Activated T-helper 2 cell treated with anti-CD3 and anti-CD28 coated beads, Interferon-gamma antibody, Interleukin-2, Interleukin-4, amounts not matched to agents 10 μg/mL and 5 μg/mL and 100 μg/mL, durations not matched to agents 14 hours and 24 hours and 36 hours (primary cell): ENCODE measurements at places on chromosomes 16 and 17. TPM values are rescaled to one million over a fixed set of nuclear protein-coding genes. Genes with fewer than 3 reads are reported as not detected.

- no peaks in the 10 kb centered on the region for H3K36me3 ChIP-seq
- DNase-seq = no peak
- H3K27ac ChIP-seq = no peak overlapping the region
- no peak overlapping the region for H3K4me3 ChIP-seq
- H3K27me3 ChIP-seq = no peaks in the 10 kb centered on the region
Observed at GRCh38 chr16:86229866-86230656, 280.3 kb upstream of the FOXF1 start.

Gene SEZ6L2
- 0.11 and 0.55 TPM in 2 replicates for total RNA-seq

DNA sequence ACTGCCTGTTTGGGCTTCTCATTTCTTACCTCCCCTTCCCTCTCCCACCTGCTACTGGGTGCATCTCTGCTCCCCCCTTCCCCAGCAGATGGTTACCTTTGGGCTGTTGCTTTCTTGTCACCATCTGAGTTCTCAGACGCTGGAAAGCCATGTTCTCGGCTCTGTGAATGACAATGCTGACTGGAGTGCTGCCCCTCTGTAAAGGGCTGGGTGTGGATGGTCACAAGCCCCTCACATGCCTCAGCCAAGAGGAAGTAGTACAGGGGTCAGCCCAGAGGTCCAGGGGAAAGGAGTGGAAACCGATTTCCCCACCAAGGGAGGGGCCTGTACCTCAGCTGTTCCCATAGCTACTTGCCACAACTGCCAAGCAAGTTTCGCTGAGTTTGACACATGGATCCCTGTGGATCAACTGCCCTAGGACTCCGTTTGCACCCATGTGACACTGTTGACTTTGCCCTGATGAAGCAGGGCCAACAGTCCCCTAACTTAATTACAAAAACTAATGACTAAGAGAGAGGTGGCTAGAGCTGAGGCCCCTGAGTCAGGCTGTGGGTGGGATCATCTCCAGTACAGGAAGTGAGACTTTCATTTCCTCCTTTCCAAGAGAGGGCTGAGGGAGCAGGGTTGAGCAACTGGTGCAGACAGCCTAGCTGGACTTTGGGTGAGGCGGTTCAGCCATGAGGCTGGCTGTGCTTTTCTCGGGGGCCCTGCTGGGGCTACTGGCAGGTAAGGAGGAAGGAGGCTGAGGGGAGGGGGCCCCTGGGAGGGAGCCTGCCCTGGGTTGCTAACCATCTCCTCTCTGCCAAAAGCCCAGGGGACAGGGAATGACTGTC is at the start of gene CD68:
CD68 (plus strand) TSS at position 638 of the 833 bp plus-strand sequence; CDS start at position 678, 40 bp downstream.
- peaks cover 75% of the 10 kb centered on the region for H3K4me1 ChIP-seq
- DNase-seq = peak; percentile 47
- H3K36me3 ChIP-seq = peaks cover 86% of the 10 kb centered on the region
- peak within 1 kb of the TSS; percentile 89 for H3K27ac ChIP-seq
- H3K27me3 ChIP-seq = no peaks in the 10 kb centered on the region
- H3K4me3 ChIP-seq = peak within 1 kb of the TSS; percentile 64

Gene NXN
- total RNA-seq = 0.43 and 0.48 TPM in 2 replicates

DNA sequence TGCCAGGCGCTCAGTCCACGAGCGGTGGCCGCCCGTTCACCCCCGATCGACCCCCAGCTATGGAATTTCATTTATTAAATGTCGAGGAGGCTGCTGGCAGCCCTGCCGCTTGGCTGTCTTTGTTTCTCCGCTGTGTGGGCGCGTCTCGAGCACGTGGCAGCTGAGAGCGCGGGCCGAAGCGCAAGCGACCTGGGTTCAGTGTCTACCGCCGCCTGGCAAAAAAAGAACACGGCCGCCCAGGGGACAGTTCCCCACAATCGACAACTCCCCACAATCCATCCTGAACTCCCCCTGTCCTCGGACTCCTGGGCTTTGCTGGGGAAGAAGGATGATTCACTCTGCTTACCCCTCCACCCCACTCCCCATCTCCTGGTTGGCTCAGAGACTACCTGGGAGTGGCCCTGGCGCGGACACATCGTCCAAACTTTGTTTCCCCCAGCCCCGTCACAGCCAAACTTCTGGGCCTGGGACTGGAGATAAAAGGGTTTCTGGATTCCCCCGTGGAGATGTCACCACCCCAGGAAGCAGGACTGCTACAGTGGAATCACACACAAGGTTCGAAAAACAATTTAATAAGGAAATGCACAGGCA is 1.7 kb upstream of the ANKRD13B start:
- peak overlapping the region; percentile 87 for H3K4me3 ChIP-seq
- peak overlapping the region; percentile 80 for H3K27ac ChIP-seq
- H3K36me3 ChIP-seq = no peaks in the 10 kb centered on the region
- DNase-seq = no peak

DNA sequence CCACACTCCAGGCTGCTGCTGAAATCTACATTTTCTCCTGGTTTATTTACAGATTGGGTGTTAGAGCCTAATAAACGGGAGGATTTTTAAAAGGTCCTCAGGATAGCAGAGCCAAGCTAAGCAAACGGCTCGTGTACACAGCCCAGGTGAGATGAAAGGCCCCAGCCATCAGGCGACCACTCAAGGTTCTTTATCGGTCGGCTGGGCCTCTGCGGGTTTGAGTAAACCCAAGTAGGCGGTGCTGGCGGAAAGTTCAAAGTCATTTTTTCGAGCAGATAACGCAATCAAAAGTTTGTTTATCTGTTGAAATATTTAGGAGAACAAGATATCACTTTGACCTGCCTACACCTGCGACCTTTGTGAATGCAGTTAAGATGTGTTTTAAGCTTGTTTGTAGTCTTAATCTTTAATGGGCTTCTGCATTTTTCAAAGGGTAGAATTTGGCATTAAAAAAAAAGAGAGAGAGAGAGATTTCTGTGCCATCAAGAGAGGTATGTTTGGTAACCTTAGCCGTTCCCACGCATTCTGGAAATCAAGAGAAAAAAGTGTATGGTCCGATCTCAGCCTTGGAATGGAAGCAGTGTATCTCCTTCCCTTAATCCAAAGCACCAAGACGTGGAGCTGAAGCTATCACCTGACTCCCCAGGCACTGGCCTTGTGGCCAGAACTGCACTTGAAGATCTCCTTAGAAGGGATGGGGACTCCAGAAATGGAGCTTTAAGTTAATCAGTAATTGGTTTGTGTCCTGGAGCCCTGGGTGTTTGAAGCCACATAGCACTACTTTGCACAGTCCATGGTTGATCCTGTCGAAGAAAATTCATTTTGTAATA is 301.7 kb upstream of the IRX5 start:
- DNase-seq = no peak
- H3K27ac ChIP-seq = no peak overlapping the region
- no peaks in the 10 kb centered on the region for H3K36me3 ChIP-seq
- H3K4me3 ChIP-seq = no peak overlapping the region

DNA sequence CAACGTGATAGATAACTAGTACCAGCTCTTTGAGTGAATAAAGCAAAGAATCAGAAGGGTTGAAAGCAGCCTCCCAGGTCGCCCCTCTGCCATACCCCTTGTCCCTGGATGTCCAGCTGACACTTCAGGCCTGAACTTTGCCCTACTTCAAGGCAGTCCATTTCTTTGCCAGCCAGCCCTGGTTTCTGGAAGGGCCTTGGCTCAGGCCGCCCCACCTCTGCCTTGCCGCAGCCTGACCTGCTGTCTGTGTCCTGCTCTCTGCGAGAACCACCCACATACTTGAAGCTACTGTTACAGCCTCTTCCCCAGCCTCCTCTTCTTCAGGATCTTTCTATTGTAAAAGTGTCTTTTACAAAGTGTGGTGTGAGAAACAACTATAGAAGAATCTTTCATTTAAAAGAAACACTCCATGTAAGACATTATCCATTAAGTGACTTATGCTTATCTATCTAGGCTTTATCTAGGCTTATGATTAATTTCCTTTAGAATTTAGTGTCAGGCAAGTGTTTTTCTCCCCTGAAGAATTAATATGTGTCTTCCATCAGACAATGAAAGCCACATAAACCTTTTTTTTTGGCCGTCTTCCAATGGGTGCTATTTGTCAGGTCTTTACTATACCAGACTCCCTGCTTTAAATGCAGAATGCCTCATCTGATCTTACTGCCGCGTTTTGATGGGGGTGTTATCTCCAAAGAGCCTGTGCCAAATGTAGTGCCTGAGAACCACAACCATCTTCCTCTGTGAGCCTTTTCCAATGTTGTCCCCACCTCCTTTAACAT is 133.9 kb downstream of the SOCS1 start:
- H3K27ac ChIP-seq = peak overlapping the region; percentile 70
- H3K4me1 ChIP-seq = peaks cover 49% of the 10 kb centered on the region
- DNase-seq = no peak

GRCh38 chr17:8740486-8740885 is 4.2 kb downstream of the CCDC42 start:
- H3K27me3 ChIP-seq = peaks cover 12% of the 10 kb centered on the region
- H3K4me1 ChIP-seq = peaks cover 13% of the 10 kb centered on the region
- peak overlapping the region; percentile 60 for H3K4me3 ChIP-seq
- no peaks in the 10 kb centered on the region for H3K36me3 ChIP-seq

GRCh38 chr17:16456742-16457316 is 35.2 kb downstream of the LRRC75A start:
- H3K36me3 ChIP-seq = peaks cover 22% of the 10 kb centered on the region
- no peaks in the 10 kb centered on the region for H3K27me3 ChIP-seq
- H3K4me1 ChIP-seq = no peaks in the 10 kb centered on the region
- H3K4me3 ChIP-seq = no peak overlapping the region

DNA sequence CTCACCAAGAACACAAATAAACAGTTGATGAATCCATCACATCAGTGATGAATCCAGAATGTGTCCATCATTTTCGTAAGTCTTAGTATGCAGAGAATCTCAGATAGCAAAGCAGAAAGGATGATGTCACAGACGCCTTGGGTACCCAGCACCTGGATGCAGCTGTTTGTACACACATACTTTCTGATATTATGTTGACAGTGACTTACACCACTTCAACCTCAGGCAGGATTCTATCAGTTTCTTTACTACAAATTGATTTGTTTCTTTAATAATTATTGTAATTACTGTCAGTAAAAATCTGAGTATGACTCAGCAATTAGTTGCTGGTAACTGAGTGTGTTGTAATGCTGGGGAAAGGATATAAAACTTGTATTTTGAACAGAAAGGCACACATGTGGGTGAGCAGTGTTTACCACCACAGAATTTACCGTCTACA is 159.8 kb downstream of the RPTOR start:
- DNase-seq = no peak
- H3K36me3 ChIP-seq = peaks cover 61% of the 10 kb centered on the region
- no peaks in the 10 kb centered on the region for H3K27me3 ChIP-seq
- no peak overlapping the region for H3K27ac ChIP-seq
- H3K4me1 ChIP-seq = peaks cover 54% of the 10 kb centered on the region
- H3K4me3 ChIP-seq = no peak overlapping the region

Gene SPNS3
- total RNA-seq = 2.8 and 3.3 TPM in 2 replicates

GRCh38 chr17:65901394-65901793 is 290.5 kb downstream of the CEP112 start:
- H3K36me3 ChIP-seq = no peaks in the 10 kb centered on the region
- H3K4me3 ChIP-seq = no peak overlapping the region

Gene FSCN2
- total RNA-seq = 1.1 TPM in 2 replicates

Gene SECTM1
- total RNA-seq = 2.7 and 3.7 TPM in 2 replicates

Gene ARHGDIG
- total RNA-seq = 0.82 TPM in 1 of 2 replicates, not detected in the other

Gene USP43
- total RNA-seq = 0.07 and 0.09 TPM in 2 replicates

GRCh38 chr16:22008215-22009059 is 526 bp downstream of the MOSMO start:
- peaks cover 34% of the 10 kb centered on the region for H3K4me1 ChIP-seq
- peak overlapping the region; percentile 89 for H3K4me3 ChIP-seq
- peak overlapping the region; percentile 53 for H3K27ac ChIP-seq
- DNase-seq = no peak

GRCh38 chr17:29151567-29151966 is 28.6 kb downstream of the MYO18A start:
- no peak overlapping the region for H3K4me3 ChIP-seq
- H3K27me3 ChIP-seq = no peaks in the 10 kb centered on the region

- H3K27ac ChIP-seq = no peak overlapping the region
- no peaks in the 10 kb centered on the region for H3K27me3 ChIP-seq
- DNase-seq = no peak
- peaks cover 4% of the 10 kb centered on the region for H3K36me3 ChIP-seq
- peaks cover 23% of the 10 kb centered on the region for H3K4me1 ChIP-seq
- H3K4me3 ChIP-seq = no peak overlapping the region
Observed at GRCh38 chr16:56732366-56732765, 2.4 kb downstream of the NUP93 start.

Gene ZG16
- total RNA-seq = not detected in 2 replicates

Gene MYADML2
- not detected in 2 replicates for total RNA-seq

Gene DRC3
- total RNA-seq = not detected in 2 replicates

GRCh38 chr16:30470170-30470512 is 2.4 kb upstream of the ITGAL start:
- peaks cover 46% of the 10 kb centered on the region for H3K4me1 ChIP-seq
- H3K27ac ChIP-seq = peak overlapping the region; percentile 97
- peaks cover 23% of the 10 kb centered on the region for H3K36me3 ChIP-seq
- no peaks in the 10 kb centered on the region for H3K27me3 ChIP-seq
- DNase-seq = no peak

DNA sequence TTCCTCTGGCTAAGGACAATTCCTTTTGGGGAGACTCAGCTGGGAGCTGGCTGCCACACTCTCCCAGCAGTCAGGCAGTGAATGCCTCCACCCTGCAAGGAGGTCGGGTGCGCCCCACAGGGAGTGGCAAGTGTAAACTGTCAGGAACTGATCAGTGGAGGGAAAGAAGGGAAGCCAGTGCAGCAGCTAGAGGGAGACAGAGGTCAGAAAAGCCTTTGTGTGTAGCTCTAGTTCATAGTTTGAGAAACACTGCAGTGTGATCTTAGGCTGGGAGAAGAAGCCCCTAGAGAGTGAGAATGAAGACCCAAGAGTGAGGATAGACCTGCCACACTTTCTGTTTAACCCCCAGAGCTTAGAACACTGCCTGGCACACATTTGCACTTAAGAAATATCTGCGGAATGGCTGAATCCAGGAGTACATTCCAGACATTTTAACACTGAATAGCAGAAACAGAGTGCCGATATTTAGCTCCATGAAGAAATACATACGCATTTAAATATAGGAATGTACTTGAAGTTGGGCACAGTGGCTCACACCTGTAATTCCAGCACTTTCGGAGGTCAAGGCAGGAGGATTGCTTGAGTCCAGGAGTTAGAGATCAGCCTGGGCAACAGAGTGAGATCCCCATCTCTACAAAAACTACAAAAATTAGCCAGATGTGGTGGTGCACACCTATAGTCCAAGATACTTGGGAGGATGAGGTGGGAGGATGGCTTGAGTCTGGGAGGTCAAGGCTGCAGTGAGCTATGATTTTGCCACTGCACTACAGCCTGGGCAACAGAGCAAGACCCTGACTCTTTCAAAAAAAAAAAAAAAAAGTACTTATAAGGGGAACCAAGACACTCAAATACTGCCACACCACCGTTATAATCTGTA is 11.1 kb upstream of the SLC5A11 start:
- H3K4me1 ChIP-seq = peaks cover 1% of the 10 kb centered on the region
- DNase-seq = no peak
- H3K36me3 ChIP-seq = no peaks in the 10 kb centered on the region
- no peak overlapping the region for H3K27ac ChIP-seq

GRCh38 chr16:70757183-70757582 is 43.8 kb downstream of the VAC14 start:
- H3K4me3 ChIP-seq = no peak overlapping the region
- no peaks in the 10 kb centered on the region for H3K27me3 ChIP-seq
- DNase-seq = no peak
- H3K36me3 ChIP-seq = peaks cover 6% of the 10 kb centered on the region
- no peak overlapping the region for H3K27ac ChIP-seq
- H3K4me1 ChIP-seq = peaks cover 2% of the 10 kb centered on the region
